ENCODE measurements at places on chromosomes 5 and 9. TPM values are rescaled to one million over a fixed set of nuclear protein-coding genes. Genes with fewer than 3 reads are reported as not detected.
A peak's percentile ranks its signal among the peaks of the same experiment; 100 is the strongest.

GRCh38 chr5:137891849-137892248, 2.6 kb downstream of the PKD2L2 start:
- H3K4me3 ChIP-seq, result no peak overlapping the region
- peaks cover 8% of the 10 kb centered on the region for H3K4me1 ChIP-seq
- H3K27ac ChIP-seq, result no peak overlapping the region
- no peaks in the 10 kb centered on the region for H3K27me3 ChIP-seq

GRCh38 chr9:135602789-135603481, 36.4 kb downstream of the GLT6D1 start:
- no peak overlapping the region for H3K4me3 ChIP-seq
- DNase-seq, result peak; percentile 36
- no peak overlapping the region for H3K27ac ChIP-seq
- H3K36me3 ChIP-seq, result no peaks in the 10 kb centered on the region
- H3K4me1 ChIP-seq, result no peaks in the 10 kb centered on the region
- H3K27me3 ChIP-seq, result no peaks in the 10 kb centered on the region

DNA sequence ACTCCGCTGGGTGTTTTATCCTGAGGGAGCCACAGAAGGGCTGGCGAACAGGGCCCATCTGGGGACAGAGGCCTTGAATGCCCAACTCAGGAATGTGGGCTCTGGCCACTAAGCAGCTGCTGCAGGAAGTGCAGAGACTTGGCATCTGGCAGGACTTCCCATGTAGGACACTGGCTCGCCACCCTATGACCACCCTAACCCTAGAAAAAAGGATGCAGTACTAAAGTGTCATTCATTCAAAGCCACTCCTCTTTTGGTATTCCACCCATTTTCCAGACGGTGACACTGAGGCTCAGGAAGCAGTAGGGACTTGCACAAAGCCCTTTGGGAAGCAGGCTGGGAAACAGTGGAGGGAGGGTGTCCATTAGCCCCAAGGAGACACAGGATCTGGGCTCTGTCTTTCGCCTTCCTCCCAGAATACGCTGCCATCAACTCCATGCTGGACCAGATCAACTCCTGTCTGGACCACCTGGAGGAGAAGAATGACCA, 3.0 kb downstream of the BBLN start:
- peaks cover 21% of the 10 kb centered on the region for H3K4me1 ChIP-seq
- no peak for DNase-seq
- peaks cover 13% of the 10 kb centered on the region for H3K36me3 ChIP-seq
- H3K4me3 ChIP-seq, result no peak overlapping the region
- no peaks in the 10 kb centered on the region for H3K27me3 ChIP-seq
- no peak overlapping the region for H3K27ac ChIP-seq

GRCh38 chr5:33852319-33852718, 39.5 kb downstream of the ADAMTS12 start:
- H3K27ac ChIP-seq, result no peak overlapping the region
- H3K36me3 ChIP-seq, result no peaks in the 10 kb centered on the region
- peaks cover 8% of the 10 kb centered on the region for H3K4me1 ChIP-seq
- DNase-seq, result no peak

DNA sequence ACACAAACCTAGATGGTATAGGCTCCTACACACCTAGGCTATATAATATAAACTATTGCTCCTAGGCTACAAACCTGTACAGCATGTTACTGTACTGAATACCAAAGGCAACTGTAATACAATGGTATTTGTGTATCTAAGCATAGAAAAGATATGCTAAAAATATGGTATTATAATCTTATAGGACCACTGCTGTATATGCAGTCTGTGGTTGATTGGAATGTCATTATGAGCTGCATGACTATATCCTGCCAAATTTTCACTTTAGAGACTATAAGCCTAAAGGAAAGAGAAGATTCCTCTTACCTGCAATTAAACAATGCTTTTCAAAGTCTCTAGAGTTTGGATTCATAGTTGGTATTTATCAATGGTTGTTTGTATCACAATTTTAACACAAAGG, 24.7 kb upstream of the ACOT12 start:
- no peak overlapping the region for H3K4me3 ChIP-seq
- no peaks in the 10 kb centered on the region for H3K4me1 ChIP-seq
- no peak overlapping the region for H3K27ac ChIP-seq
- no peaks in the 10 kb centered on the region for H3K27me3 ChIP-seq

- H3K27ac ChIP-seq, result peak overlapping the region; percentile 20
- no peaks in the 10 kb centered on the region for H3K4me1 ChIP-seq
- H3K4me3 ChIP-seq, result no peak overlapping the region
- H3K27me3 ChIP-seq, result no peaks in the 10 kb centered on the region
- DNase-seq, result no peak
These were observed 18.7 kb downstream of the DAPK1 start for GRCh38 chr9:87516222-87516925.

DNA sequence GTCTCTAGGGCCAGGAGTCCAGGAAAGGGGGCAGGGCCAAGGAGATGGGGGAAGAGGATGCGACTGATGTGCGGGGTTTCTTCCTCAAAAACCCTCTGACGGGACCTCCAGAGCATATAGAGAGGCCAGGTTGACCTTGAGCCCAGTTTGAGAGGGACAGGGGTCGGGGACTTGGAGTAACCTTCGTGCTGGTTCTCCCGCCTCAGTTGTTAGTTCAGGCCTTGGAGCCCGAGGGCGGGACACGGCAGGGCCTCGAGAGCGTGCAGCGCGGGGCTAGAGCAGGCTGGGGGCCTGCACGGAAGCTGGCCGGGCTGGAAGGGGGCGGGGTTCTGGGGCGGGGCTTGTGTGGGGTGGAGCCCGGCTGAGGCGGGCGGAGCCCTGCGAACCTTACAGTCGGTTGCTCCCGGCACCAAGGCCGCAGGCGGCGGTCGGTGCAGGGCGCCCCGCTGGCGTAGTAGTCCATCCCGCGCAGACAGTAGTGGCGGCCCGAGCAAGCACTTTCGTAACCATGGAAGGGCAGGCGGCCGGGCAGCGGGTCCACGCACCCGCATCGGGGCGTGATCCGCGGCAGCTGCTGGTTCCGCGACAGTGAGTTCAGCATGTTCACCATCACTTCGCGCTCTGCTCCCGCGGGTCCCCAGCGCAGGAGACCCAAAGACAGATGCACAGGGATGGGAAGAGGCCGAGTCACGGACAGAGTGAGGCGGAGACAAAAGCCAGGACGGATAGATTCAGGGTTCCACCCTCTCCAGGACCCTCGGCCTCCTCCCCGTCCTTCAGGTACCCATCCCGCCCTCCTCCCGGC, 4.0 kb upstream of the MYORG start:
- no peaks in the 10 kb centered on the region for H3K36me3 ChIP-seq
- peaks cover 34% of the 10 kb centered on the region for H3K4me1 ChIP-seq
- H3K27ac ChIP-seq, result no peak overlapping the region

SPATA31C1 gene
- not detected for total RNA-seq

GPRIN1 gene
- 2.7 TPM for total RNA-seq

FBN2 gene
- 0.20 TPM for total RNA-seq

SV2C gene
- total RNA-seq, result not detected

Data from CD8-positive, alpha-beta memory T cell (primary cell).